ENCODE measurements at places on chromosomes 7 and 10.

DNA sequence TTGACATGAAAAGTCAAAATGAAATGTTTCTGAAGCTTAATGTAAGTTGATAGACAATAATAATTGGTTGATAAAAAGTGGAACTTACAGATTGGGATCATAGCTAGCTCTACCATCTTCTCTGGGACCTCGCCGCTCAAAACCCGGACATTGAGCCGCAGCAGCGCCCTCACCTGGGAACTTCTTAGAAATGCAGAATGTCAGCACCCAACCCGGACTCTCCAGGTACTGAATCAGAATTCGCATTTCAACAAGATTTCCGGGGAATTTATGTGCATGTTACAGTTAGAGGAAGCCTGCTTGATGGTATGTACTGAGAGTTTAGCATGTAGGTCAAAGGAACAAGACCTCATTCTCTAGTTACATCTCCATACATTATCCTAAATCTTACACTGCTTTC is 36.7 kb upstream of the ABLIM1 start:
- no peak for DNase-seq

- DNase-seq = no peak
Observed at GRCh38 chr10:7787150-7787856, 490 bp downstream of the KIN start.

GRCh38 chr7:159098424-159098786 is 46.3 kb downstream of the VIPR2 start:
- no peak for DNase-seq

DNA sequence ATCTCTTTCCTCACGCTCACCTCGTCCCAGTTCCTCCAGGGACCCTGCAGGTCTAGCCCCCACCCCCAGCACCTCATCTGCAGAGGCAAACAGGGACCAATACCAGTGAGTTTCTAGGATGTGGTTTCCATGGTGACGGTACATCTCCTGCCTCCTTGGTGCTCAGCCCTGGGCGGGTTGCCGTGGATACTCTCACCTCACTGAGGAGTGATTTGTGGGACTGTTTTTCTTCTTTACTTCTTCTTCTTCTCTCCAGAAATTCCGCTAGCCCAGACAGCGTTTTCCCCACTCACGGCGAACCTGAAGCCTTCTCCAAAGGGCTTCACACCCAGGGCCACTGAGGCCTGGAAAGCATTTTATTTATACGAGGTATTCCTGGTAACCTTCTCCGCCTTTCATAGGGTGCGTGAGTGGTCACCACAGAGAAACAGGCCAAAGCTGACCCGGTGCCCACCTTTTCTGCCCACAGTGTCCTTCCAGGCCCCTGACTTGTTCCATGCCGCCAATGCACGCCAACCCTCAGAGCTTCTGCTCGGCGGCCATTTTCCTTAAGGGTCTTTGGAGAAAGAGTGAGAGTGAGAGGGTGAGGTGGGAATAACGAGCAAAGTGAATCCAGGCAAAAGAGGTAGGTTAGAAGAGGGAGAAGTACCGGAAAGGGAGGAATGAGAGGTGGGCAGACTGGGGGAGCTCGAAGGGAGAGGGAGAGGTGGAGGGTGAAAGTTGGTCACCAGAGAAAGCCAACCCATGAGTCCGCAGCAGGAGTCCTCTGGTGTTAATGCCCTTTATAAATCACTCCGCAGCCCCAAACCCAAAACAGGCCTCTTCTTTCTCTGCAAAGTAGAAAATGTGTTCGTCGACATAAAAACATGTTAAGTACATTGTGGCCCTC is 15.5 kb downstream of the FAM241B start:
- DNase-seq = peak; percentile 67

- DNase-seq = no peak
Observed at GRCh38 chr7:42833411-42833810, 78.5 kb downstream of the C7orf25 start.

DNA sequence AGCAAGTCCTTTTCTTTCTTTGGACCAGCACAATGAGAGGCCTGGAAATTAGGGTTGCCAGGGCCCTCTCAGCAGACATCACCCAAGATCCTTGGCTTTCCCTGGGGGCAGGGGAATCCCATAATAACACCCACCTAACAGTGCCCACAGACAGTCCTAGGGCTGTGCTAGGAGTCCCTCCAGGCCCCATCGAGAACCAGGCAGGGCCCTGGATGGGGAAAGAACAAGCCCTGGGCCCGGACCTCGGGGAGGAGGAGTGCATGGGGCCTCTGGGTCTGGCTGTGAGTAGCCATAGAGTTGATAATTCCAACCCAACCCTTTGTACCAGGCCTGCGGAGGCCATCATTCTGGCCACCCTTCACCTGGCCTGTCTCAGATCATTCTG is 201.2 kb upstream of the ZMIZ1 start:
- no peak for DNase-seq

- DNase-seq = no peak
Observed at GRCh38 chr7:18420108-18420507, 75.4 kb upstream of the HDAC9 start.

DNA sequence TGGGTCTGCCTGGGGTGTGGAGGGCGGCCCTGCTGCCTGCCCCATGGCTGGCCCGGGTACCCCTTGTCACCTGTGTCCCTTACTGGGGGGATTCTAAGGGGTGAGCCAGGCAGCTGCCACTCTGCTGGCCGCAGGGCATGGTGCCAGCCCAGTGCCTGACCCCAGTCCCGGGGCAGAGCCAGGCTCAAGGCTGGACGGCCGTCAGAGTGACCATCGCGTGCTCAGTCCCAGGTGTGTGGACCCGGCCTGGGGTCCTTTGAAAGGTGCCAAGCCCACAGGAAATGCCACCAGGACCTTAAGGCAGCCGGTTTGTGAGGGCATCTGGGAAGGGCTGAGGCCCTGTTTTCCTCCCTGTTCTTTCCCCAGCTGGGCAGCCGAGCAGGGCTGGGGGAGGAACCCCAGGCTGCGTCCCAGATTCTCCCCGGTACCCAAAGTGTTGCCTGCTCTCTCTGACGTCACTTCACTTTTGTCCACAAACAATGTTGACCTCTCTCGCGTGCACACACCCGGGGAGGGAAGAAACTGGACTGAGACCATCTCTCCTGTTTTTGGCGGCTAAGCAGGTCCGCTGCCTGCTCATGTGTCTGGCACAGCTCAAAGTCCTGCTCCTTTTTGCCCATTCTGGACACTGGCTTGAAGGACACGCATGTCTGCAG is 37.6 kb downstream of the PAPOLB start:
- DNase-seq = no peak

DNA sequence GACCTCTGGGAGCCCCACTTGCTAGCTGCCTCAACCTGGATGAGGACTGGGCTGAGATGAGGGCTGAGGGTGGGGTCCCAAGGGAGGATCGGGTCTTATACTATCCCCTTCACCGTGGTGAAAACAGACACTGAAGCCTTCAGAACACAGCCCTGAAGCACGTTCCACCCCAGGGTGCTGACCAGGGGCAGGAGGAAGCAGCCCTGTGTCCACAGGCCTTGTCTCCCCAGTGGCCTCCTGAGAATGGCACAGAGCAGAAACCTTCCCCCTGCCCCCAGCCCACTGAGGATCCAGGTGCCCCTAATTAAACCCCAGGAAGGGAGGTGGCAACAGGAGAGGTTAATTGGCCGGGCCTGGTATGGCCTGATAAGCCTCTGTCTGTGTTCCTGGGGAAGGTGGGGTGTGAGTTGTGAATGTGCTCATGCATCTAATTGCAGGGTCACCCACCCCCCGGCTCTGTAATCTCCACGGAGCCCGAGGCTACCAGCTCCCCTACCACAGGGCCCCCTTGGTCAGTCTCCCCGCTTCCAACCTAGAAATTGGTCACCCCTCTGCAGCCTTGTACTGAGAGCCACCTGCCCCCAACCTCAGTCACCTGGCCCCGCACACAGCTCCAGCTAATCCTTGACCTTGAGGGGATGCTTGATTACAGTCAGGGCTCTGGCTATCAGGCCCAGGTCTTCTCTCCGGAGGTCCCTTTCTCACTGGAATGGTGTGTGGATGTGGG is 159.0 kb upstream of the UNC5B start:
- no peak for DNase-seq

DNA sequence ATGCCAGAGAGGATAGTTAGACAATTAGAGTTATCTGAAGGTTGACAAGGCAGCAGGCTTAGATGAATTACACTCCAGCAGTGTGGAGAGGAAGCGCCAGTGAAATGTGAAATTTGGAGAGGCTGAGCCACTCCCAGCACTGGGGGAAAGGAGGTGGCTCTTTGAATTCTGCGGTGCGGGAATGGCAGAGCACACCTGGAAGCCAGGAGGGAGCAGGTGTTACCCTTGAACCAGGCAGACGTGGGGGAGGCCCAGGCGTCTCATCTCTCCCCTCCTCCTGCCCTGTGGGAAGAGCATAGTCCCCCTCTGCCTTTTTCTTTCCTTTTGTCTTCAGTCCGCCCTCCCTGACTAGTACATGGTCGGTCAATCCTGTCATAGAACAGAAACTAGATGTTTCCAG is 203.1 kb downstream of the DPP6 start:
- no peak for DNase-seq

DNA sequence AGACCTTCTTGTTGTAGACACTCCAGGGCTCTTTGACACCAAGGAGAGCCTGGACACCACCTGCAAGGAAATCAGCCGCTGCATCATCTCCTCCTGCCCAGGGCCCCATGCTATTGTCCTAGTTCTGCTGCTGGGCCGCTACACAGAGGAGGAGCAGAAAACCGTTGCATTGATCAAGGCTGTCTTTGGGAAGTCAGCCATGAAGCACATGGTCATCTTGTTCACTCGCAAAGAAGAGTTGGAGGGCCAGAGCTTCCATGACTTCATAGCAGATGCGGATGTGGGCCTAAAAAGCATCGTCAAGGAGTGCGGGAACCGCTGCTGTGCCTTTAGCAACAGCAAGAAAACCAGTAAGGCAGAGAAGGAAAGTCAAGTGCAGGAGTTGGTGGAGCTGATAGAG is 5.5 kb downstream of the GIMAP7 start:
- DNase-seq = no peak

DNA sequence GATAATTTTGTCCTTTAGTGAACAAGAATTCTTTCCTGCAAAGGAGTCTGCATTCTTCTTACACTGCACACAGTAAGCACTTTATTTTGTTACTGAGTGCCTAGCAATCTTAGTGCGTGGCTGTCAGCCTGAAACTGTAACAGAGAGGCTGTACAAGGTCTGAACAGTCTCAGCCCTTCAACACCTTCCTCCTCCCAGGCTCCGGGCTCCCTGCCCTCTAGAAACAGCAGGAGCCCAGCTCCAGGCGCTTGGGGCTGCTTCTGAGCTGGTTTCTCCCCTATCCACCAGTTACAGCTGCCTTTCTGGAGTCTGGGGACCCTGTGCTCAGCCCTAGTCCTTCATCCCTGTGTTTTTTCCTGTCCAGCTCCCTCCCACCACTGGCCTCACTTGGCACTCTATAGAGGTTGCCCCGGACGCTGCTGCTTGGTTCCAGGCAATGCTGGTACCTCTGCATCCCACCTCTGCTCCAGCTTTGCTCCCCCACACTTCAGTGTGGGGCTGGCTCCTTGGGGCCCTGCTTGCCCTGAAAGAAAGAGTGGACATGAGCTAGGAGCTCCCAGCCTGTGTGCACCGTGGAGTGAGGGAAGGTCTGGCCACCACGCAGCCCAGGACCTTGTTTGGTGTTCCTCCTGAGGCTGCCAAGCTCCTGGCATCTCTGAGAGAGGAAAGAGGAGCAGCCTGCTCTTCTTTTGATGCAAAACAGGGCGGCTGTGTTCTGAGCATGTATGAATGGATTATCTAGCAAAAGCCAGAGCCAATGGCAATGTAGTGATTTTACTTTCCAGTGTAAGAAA is 251.2 kb upstream of the GRB10 start:
- DNase-seq = no peak

- no peak for DNase-seq
Observed at GRCh38 chr10:31678139-31678536, 250.5 kb downstream of the ARHGAP12 start.

DNA sequence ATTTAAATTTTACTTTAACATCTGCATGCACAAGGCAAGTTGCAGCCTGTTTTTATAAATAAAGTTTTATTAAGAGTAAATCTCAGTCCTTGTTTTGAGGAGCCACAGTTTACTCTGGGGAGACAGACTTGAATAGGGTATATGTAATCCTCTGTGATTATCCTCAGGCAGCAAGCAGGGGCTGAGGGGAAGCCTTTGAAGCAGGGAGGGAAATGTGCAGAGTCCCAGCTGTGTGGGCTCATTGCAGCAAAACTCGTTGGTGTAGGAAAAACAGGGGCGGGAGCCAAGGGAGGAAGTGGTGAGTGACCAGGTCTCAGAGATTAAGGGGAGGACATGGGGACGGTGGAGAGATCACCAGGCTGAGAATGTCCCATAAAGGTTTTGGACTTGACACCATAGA is 34.3 kb upstream of the SMC3 start:
- no peak for DNase-seq

DNA sequence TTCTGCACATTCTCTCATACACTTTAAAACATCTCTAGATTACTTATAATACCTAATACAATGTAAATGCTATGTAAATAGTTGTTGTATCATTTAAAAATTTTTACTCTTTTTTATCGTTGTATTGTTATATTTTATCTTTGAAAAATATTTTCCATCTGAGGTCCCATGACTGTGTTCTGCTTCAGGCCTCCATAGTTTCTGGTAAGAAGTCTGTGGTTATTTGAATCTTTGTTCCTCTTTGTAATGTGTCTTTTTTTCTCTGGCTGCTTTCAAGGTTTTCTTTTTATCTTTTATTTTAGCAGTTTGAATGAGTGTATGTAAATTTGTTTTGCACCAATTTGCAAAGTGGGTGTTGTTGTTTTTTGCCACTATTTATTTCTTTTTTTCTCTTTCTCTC is 263.1 kb downstream of the RPS24 start:
- DNase-seq = no peak

DNA sequence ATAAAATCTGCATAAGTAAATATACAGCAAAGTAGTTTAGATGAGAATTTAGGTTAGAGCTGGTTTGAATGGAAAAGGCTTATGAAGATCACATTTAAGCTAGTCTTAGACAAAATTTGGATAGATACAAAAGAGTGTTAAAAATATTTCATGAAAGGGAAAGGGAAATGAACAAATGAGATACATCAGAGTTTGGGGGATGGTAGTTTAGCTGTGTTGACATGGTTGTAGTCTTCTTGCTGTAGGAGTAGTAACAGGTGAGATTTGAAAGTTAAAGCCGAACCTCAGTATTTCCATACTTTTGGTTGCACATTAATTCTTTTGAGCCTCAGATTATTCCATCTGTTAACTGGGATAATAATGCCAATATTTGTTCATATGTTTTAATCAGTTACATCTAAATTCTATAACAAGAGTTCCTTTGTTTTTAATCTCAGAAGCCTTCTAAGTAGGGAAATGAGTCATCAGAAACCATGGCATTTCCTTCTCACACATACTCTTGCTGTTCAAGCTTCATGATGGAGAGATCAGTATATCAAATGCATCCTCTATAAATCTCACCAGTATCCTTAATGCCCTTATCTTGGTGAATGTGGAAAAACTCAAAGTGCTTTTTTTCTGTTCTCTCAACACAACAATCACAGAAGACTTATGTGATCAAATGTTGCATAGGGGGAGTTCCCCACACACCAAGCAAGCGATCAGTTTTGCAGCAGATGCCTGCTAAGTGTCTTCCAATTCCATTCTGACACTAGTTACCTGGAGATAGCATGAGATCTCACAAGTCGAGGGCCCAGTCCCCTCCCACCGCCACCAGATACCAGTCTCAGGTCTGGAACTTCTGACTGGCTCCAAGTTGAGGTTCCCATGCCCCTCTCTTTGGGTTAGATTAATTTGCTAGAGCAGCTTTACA is 84.7 kb downstream of the MAPK8 start:
- DNase-seq = no peak

GRCh38 chr7:132779164-132779563 is 202.9 kb upstream of the PLXNA4 start:
- DNase-seq = no peak

GRCh38 chr10:11050301-11051287 is 32.9 kb downstream of the CELF2 start:
- DNase-seq = no peak

Data from dorsolateral prefrontal cortex (tissue), 122 donors.